Neural progenitor cell (in vitro differentiated cells): ENCODE measurements at places on chromosomes 16 and 17. TPM values are rescaled to one million over a fixed set of nuclear protein-coding genes. Genes with fewer than 3 reads are reported as not detected.
A peak's percentile ranks its signal among the peaks of the same experiment; 100 is the strongest.

NDEL1 gene
- total RNA-seq = 26.9 and 31.6 TPM in 2 replicates

BCL6B gene
- total RNA-seq = 3.8 and 5.3 TPM in 2 replicates

GRCh38 chr16:85275533-85276249 lies 163.4 kb upstream of the CIBAR2 start:
- peaks cover 31% of the 10 kb centered on the region for H3K4me1 ChIP-seq
- no peak overlapping the region for H3K27ac ChIP-seq
- DNase-seq = peak; percentile 88
- no peaks in the 10 kb centered on the region for H3K27me3 ChIP-seq
- H3K36me3 ChIP-seq = no peaks in the 10 kb centered on the region
- no peak overlapping the region for H3K4me3 ChIP-seq

DNA sequence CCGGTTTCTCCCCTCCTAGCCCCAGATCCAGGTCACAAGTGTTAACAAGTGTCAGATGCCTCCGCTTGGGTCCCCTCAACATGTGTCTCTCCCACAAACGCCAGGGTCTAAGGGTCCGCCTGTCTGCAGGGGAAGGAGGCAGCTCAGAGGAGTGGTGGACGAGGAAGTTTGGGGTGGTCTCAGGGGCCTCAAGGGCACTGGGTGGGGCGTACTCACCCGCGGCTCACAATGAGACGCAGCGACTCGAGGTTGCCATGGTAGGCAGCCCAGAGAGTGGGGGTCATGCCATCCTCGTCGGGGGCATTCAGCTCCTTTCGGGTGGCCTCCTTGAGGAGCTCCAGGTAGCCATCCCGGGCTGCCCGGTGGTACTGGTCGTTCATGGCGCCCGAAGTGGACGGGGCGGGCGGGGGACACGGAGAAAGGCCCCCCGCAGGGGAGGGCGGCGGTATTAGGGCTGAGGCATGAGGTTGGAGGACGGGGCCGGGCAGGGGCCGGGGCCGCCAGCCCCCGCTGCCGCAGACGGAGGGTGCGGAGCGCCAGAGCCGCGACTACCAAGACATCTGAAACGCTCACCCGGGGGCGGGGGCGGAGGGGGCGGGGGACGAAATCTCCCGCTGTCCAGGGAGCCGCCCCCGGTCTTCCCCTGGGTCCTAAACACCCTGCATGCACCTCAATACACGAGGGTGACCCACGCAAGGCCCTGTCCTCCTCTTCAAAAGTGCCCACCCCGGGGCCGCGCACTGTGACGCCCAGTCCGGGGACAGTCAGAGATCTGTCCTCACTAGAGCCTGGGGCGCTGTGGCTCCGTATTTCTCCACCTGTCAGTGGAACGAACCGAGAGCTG lies at the start of gene USH1G:
TSS of gene USH1G (minus strand) at position 562 of the 844 bp plus-strand sequence. CDS start at position 380, 182 bp downstream.
- H3K4me1 ChIP-seq = peaks cover 21% of the 10 kb centered on the region
- DNase-seq = peak; percentile 47
- peak within 1 kb of the TSS; percentile 49 for H3K4me3 ChIP-seq
- H3K27ac ChIP-seq = no peak within 1 kb of the TSS

HOXB5 gene
- total RNA-seq = not detected in 2 replicates

ZG16 gene
- not detected in 2 replicates for total RNA-seq

CALB2 gene
- total RNA-seq = 0.62 TPM in 1 of 2 replicates, not detected in the other

- H3K4me1 ChIP-seq = no peaks in the 10 kb centered on the region
- no peak overlapping the region for H3K27ac ChIP-seq
- H3K36me3 ChIP-seq = no peaks in the 10 kb centered on the region
- no peaks in the 10 kb centered on the region for H3K27me3 ChIP-seq
Measured at GRCh38 chr16:17998996-17999395, 337.5 kb downstream of the NPIPA8 start.

GRCh38 chr16:81624760-81625543 lies 154.1 kb upstream of the PLCG2 start:
- no peak for DNase-seq
- no peak overlapping the region for H3K4me3 ChIP-seq
- peaks cover 8% of the 10 kb centered on the region for H3K4me1 ChIP-seq

DNA sequence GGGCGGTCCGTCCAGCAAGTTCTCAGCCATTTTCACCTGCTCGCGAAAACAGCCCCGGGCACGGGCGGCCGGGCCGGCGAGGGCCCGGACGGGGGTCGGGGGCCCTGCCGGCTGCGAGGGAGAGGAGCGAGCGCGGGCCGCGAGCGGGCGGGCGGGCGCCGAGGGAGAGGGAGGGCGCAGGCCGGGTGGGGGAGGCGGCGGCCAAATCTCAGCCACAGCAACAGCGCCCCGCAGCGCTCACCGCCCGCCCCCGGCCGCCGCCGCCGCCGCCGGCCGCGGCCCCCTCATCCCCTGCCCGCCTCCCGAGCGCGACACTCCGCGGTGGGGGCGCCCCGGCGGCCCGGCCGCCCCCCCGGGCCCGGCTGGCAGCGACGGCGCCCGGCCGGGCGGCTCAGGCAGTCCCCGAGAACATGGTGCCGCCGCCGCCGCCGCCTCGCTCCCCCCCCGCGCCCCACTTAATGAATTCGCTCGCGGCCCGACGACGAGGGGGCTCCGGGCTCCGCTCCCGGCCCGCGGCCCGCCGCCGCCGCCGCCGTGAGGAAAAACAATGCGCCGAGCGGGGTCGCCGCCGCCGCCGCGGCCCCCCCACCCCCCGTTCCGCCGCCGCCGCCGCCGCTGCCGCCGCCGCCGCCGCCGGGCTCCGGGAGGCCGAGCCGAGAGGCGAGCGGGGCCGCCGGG lies 487 bp downstream of the CREBBP start:
- H3K27ac ChIP-seq = peak overlapping the region; percentile 74
- H3K4me3 ChIP-seq = peak overlapping the region; percentile 99
- H3K36me3 ChIP-seq = no peaks in the 10 kb centered on the region
- H3K4me1 ChIP-seq = peaks cover 34% of the 10 kb centered on the region
- peak; percentile 82 for DNase-seq

KCNH6 gene
- total RNA-seq = 0.03 TPM in 1 of 2 replicates, not detected in the other

DNA sequence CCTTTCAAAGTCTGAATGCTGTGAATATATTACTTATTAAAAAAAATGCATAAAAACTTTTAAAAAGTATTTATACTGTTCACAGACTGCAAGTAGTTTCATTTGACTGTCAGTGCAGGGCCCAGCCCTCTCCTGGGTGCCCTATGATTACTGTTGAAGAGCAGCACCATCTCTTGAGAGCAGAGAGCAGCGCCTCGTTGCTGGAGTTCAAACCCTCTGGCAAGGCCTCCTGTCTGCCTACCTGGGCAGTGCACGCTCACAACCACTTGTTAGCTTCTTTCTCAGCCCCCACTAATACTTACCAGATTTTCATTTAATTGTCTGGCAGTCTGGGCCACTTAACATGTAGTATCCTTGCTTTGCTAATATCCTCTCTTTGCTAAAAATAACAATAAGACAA lies 233.4 kb downstream of the PHKB start:
- peak; percentile 11 for DNase-seq

PRSS8 gene
- 2.7 and 17.6 TPM in 2 replicates for total RNA-seq

EPX gene
- not detected in 2 replicates for total RNA-seq

DNA sequence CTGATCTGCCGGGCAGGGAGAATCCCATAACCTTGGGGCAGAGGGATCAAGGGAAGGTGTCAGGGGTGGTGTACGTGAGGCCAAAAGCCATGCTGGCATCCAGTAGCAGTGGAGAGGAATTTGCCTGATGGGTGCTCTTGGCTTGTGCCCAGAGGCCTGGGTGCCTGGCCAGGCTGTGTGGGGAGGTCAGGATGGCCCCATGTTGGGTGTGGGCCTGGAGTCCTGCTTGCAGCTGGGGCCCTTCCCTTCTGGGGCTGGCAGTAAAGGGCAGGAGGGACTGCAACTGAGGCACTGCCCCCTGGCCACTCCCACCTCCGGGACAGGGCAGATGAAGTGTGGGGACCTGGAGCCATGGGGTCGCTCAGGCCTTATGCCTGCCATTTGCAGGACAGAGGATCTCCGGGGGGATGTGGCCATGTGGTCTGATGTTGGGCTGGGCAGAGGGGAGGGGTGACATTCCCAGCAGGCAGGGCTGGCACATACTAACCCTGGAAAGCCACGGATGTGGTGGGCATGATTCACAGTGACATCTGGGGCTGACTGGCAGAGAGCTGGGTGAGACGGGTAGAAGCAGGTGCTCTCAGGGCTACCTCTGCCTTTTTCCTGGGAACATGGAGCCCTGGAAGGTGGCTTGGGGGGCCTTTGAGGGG lies 3.5 kb downstream of the FMNL1 start:
- H3K27me3 ChIP-seq = peaks cover 44% of the 10 kb centered on the region
- DNase-seq = no peak
- H3K4me3 ChIP-seq = no peak overlapping the region

TLCD1 gene
- 10.0 and 13.4 TPM in 2 replicates for total RNA-seq

APRT gene
- total RNA-seq = 53.4 and 150 TPM in 2 replicates

ALOX12 gene
- 0.21 and 0.40 TPM in 2 replicates for total RNA-seq

CRHR1 gene
- total RNA-seq = 2.9 and 3.4 TPM in 2 replicates

PYDC1 gene
- total RNA-seq = not detected in 2 replicates

- H3K4me1 ChIP-seq = no peaks in the 10 kb centered on the region
- no peak overlapping the region for H3K4me3 ChIP-seq
- H3K27ac ChIP-seq = no peak overlapping the region
- no peak for DNase-seq
- no peaks in the 10 kb centered on the region for H3K27me3 ChIP-seq
Measured at GRCh38 chr16:46774743-46775177, 26.6 kb upstream of the MYLK3 start.

GRCh38 chr17:4772235-4772613 lies 538 bp downstream of the TM4SF5 start:
- no peak overlapping the region for H3K27ac ChIP-seq
- H3K4me3 ChIP-seq = no peak overlapping the region
- H3K36me3 ChIP-seq = no peaks in the 10 kb centered on the region

GRCh38 chr16:23527961-23528643 lies 17.8 kb upstream of the GGA2 start:
- no peaks in the 10 kb centered on the region for H3K4me1 ChIP-seq
- H3K36me3 ChIP-seq = no peaks in the 10 kb centered on the region
- H3K27ac ChIP-seq = no peak overlapping the region
- H3K27me3 ChIP-seq = no peaks in the 10 kb centered on the region

- DNase-seq = peak; percentile 62
- H3K36me3 ChIP-seq = no peaks in the 10 kb centered on the region
- no peaks in the 10 kb centered on the region for H3K27me3 ChIP-seq
Measured at GRCh38 chr17:81200695-81201580, 21.8 kb downstream of the CEP131 start.

CCDC43 gene
- 31.3 and 46.5 TPM in 2 replicates for total RNA-seq

SLC5A11 gene
- 0.09 TPM in 1 of 2 replicates, not detected in the other for total RNA-seq

KCNJ16 gene
- not detected in 2 replicates for total RNA-seq

- H3K27ac ChIP-seq = no peak overlapping the region
- no peak overlapping the region for H3K4me3 ChIP-seq
- no peaks in the 10 kb centered on the region for H3K27me3 ChIP-seq
- no peaks in the 10 kb centered on the region for H3K36me3 ChIP-seq
Measured at GRCh38 chr16:50801036-50801435, 59.1 kb downstream of the CYLD start.

DNA sequence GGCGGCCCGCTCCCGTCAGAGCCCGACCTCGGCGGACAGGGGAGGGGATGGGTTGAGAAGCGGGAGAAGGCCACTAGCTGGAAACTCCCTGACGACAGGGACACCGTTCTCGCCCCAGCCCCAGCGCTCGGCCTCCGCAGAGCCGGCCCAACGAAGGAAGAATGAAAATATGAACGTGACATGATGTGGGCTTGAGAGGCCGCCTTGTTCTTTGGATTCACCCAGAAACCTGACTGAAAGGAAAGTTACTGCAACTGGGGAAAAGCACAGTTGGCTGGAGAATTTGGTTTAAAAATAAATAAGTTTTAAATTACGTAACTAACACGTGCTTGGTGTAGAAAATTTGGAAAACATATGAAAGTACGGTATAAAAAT lies 21.1 kb downstream of the NPTX1 start:
- H3K27ac ChIP-seq = peak overlapping the region; percentile 38
- peaks cover 9% of the 10 kb centered on the region for H3K4me1 ChIP-seq
- peak; percentile 86 for DNase-seq
- peaks cover 47% of the 10 kb centered on the region for H3K27me3 ChIP-seq
- peak overlapping the region; percentile 57 for H3K4me3 ChIP-seq
- H3K36me3 ChIP-seq = no peaks in the 10 kb centered on the region

- no peak overlapping the region for H3K27ac ChIP-seq
- peaks cover 100% of the 10 kb centered on the region for H3K27me3 ChIP-seq
- peaks cover 6% of the 10 kb centered on the region for H3K4me1 ChIP-seq
- no peaks in the 10 kb centered on the region for H3K36me3 ChIP-seq
Measured at GRCh38 chr17:36943250-36944191, 5.2 kb upstream of the AATF start.

- DNase-seq = no peak
- no peak overlapping the region for H3K4me3 ChIP-seq
- no peak overlapping the region for H3K27ac ChIP-seq
- H3K4me1 ChIP-seq = peaks cover 5% of the 10 kb centered on the region
- no peaks in the 10 kb centered on the region for H3K27me3 ChIP-seq
Measured at GRCh38 chr16:2822496-2822895, 5.5 kb downstream of the PRSS21 start.

EPOP gene
- total RNA-seq = 8.0 and 19.3 TPM in 2 replicates

GRCh38 chr17:2835780-2836179 lies 39.5 kb downstream of the RAP1GAP2 start:
- H3K4me1 ChIP-seq = no peaks in the 10 kb centered on the region
- H3K27ac ChIP-seq = no peak overlapping the region
- no peak overlapping the region for H3K4me3 ChIP-seq
- DNase-seq = no peak
- H3K27me3 ChIP-seq = no peaks in the 10 kb centered on the region

EFCAB13 gene
- total RNA-seq = 1.1 and 2.7 TPM in 2 replicates

DNA sequence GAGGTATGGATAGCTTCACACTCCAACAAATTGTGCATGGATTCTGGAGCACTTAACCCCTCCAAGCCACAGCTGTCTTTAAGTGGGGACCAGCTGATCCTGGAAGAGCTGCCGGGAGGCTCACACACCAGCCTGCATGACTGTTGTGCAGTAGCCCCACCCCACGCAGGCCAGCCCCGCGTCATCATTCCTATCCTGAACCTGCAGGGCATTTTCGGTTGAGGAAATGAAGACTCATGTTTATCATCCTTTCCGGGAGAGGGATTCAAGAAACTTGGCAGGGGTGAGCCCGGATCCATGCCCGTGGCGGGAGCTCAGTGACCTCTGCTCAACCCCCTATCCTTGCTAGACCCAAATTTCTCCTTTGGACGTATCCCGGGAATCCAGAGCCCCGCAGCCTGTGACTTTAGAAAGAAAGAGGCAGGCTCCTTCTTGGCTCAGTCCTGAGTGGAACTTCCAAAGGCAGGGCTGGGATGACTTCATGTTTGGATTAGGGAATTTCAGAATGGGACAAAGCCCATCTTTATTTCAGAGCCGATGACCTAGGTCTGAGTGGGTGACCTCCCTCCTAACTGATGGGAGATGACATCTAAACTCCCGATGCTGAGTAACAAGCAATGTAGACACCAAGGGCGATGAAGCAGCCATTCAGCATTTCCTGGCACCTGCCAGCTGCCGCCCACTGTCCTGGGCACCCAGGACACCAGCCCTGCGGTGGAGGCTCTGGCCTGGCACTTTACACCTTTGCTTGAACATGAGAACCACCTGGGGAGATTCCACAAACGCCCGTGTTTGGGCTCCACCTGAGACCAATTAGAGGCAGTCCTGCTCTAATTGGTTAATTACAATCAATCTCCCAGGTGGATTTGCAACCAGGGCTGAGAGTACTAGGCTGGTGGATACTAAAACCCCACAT lies 43.3 kb upstream of the CMIP start:
- DNase-seq = no peak
- no peak overlapping the region for H3K4me3 ChIP-seq
- peaks cover 9% of the 10 kb centered on the region for H3K27me3 ChIP-seq
- H3K27ac ChIP-seq = no peak overlapping the region
- no peaks in the 10 kb centered on the region for H3K4me1 ChIP-seq

KRT33A gene
- not detected in 2 replicates for total RNA-seq

GRCh38 chr17:2051061-2051932 lies 3.6 kb upstream of the HIC1 start:
- H3K4me3 ChIP-seq = peak overlapping the region; percentile 56
- H3K27me3 ChIP-seq = peaks cover 94% of the 10 kb centered on the region

PRCD gene
- total RNA-seq = 0.09 TPM in 1 of 2 replicates, not detected in the other
